IPS DF 19.7 (cell line): ENCODE measurements at places on chromosomes 6 and 20.
A peak's percentile ranks its signal among the peaks of the same experiment; 100 is the strongest.

GRCh38 chr20:433300-433975 lies 25.3 kb downstream of the RBCK1 start:
- DNase-seq = no peak

GRCh38 chr20:53869466-53870258 lies 200.7 kb downstream of the BCAS1 start:
- peak; percentile 85 for DNase-seq

GRCh38 chr20:44425923-44426322 lies 49.8 kb upstream of the TTPAL start:
- no peak for DNase-seq

DNA sequence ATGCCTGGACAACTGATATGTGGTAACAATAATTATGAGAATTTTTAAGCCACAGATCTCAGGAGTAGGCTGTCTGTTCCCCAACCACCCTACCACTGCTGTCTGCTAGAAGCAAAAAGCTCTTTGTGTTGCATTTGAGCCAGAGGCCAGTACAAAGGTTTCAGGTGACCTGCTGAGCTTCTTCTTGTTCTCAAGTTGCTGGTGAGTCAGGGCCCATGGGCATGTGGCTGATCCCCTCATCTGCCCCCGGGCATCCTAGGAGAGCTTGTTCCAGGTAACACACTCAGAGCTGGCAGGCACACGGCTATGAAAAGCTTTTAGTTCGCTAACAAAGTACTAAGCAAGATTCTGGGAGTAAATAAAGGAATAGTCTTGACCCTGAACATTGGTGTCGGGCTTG lies 285.3 kb downstream of the CDC5L start:
- no peak for DNase-seq

DNA sequence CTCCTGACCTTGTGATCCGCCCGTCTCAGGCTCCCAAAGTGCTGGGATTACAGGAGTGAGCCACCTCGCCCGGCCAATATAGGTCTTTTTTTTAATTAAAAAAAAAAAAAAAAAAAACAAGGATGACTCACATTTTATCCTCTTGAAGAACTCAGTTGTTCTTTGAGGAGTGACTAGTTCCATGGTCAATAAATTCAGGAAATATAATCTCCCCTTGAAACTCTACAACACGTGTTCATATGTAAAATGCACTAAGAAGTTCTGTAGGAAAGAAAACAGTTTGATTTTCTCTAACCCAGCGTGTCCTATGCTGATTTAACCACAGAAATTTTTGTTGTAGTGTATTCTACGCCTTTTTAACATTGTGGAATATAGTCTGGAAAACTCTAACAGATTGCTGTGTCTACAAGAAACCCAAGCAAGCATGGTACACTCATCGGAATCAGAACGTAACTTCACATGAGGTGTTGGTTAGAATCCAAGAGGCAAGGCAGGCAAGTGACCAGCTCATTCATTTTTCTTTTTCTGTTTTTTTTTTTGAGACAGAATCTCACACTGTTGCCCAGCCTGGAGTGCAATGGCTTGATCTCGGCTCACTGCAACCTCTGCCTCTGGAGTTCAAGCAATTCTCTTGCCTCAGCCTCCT lies 79.0 kb upstream of the ZNF217 start:
- no peak for DNase-seq

GRCh38 chr6:11211254-11211653 lies 21.2 kb downstream of the NEDD9 start:
- DNase-seq = no peak

GRCh38 chr6:33241968-33242367 lies 29.7 kb downstream of the VPS52 start:
- no peak for DNase-seq

DNA sequence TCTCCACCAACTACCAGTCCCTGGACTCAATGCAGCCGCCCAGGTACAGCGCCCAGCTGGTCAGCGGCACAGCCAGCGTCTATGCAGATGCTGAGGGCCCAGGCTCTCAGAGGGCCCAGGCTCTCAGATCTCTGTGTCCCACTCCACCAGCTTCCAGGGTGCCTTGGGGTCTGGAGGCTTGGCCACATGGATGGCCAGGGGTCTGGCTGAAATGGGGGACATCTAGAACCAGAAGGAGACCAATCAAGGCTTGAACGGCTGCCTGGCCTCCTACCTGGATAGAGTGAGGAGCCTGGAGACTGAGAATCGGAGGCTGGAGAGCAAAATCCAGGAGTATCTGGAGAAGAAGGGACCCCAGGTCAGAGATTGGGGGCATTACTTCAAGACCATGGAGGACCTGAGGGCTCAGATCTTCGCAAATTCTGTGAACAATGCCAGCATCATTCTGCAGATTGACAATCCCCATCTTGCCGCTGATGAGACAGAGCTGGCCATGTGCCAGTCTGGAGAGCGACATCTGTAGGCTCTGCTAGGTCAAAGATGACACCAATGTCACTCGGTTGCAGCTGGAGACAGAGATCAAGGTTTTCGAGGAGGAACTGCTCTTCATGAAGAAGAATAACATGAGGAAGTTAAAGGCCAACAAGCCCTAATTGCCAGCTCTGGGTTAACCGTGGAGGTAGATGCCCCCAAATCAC lies 44.1 kb upstream of the GRM4 start:
- no peak for DNase-seq

DNA sequence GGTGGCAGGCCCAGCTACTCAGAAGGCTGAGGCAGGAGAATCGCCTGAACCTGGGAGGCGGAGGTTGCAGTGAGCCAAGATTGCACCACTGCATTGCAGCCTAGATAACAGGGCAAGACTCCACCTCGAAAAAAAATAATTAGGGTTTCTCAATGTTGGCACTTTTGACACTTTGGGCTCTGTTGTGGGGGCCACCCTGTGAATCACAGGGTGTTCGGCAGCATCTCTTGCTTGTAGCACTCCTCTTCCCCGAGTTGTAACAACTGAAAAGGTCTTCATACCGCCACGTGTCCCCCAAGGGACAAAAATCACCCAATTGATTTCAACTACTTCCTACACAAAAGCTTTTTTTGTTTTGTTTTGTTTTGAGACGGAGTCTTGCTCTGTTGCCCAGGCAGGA lies 53.2 kb upstream of the NFATC2 start:
- DNase-seq = no peak

GRCh38 chr20:16459019-16459700 lies 114.1 kb downstream of the KIF16B start:
- no peak for DNase-seq

DNA sequence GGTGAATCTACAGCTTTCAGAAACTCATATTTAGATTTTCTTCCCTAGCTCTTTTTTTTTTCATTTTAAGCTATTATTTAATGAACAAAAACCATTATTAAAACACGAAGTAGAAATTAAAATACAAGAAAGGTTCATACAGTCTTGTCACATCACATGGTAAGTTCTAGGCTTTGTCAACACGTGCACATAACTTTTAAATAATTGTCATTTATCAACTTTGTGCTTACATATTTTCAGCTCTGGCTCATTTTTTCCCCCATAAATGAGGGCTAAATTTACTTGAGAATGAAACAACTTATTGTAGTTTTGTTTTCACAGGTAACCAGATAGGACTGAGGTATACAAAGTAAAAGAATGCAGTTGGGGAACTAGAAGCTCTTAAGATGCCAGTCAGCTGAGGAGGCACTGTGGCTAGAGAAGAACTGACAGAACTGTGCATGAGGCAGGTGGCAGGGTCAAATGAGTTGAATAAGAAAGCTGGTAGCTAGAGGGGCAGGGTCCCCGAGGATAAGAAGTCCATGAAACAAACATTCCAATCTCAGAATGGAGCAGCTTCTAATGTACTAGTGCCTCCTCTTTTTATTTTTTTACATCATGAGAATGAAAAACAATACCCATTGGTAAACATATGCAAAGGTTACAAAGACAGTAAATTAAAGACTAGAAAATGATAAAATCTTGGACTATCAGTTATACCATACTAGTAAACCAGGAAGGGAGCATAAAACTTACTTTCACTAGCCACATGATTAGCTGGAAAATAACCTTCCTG lies 141.5 kb downstream of the MYB start:
- DNase-seq = no peak

DNA sequence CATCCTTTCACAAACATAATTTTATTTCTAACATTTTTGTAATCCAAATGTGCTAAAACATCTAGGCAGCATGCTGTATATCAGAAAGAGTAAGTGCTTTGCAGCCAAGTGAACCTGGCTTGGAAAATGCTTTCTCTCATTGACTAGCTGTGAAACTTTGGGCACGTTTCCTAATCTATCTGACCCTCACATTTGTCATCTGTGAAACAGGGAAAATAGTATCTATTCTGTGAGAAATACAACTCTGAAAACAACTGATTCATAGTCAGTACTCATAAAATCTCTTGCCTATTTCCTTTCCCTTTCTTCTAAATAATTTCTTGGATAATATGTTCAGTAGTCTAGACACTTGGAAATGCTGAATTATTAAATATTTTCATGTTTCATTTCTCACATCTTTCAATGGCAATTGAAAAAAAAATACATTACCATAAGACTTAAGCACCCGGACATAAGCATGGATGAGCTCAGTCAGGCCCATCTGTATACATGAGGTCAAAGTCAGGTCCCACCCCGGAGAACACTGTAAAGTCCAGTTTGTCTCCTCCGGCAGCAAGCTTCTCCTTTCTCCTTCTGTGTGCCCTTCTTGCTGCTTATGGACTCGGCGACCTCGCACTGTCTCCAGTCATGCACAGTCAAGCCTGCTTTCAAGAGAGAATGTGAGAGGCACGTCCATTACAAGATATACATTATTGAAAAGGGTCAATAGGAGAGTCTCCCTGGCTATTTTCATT lies 455.0 kb upstream of the SOX4 start:
- DNase-seq = no peak

- no peak for DNase-seq
These were observed 38.5 kb upstream of the TAB2 start for GRCh38 chr6:149278997-149279396.

- no peak for DNase-seq
These were observed 306.4 kb upstream of the RNF217 start for GRCh38 chr6:124655866-124656265.

GRCh38 chr6:133704371-133704770 lies 184.5 kb upstream of the TCF21 start:
- DNase-seq = no peak

DNA sequence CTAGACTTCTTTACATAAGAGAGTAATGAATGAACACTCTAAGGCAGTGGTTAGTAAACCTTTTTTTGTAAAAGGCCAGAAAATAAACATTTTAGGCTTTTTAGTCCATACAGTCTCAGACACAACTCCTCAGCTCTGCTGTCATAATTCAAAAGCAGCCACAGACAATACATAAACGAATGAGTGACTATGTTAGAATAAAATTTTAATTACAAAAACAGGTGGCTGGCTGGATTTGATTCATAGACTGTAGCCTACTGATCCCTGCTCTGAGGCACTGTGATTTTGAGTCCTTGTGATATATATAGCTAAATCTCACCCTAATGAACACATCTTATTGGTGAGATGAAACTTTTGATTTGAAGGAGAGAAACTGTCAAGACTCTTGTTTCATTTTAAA lies 155.1 kb downstream of the AIG1 start:
- no peak for DNase-seq

- no peak for DNase-seq
These were observed 19.1 kb upstream of the CHMP4B start for GRCh38 chr20:33791959-33792597.

- no peak for DNase-seq
These were observed 12.4 kb upstream of the HMGA1 start for GRCh38 chr6:34223956-34224940.

- DNase-seq = no peak
These were observed 134.0 kb upstream of the ARMC2 start for GRCh38 chr6:108714101-108714765.

- no peak for DNase-seq
These were observed 51.4 kb downstream of the SRC start for GRCh38 chr20:37397076-37397953.

- DNase-seq = no peak
These were observed 260.3 kb downstream of the TAF4 start for GRCh38 chr20:61805365-61805764.

- no peak for DNase-seq
These were observed 7.5 kb upstream of the GLP1R start for GRCh38 chr6:39041072-39041471.

DNA sequence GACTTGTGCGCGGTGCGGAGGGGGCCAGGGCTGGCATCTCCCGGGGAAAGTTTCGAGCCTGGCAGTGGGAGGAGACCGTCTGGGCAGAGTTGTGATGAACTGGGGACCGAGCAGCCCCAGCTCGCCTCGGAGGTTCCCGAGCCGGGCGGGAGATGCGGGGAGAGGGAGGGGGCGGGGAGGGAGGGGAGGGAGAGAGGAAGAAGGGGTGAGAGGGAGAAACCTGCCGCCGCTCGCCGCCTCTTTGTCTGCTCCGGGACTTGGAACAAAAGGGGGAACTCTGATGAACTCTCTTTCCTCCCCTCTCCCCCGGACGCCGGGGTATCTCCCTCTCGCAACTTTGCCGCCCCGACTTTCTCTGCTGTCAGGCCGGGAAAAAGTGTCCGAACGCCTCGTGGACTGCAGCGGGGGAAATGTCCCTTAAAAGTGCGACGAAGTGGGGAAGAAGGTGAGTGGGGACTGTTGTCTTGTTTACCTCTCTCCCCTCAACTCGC lies 72.7 kb downstream of the SOX4 start:
- DNase-seq = no peak
